ENCODE measurements at places on chromosomes 1 and 21.

DNA sequence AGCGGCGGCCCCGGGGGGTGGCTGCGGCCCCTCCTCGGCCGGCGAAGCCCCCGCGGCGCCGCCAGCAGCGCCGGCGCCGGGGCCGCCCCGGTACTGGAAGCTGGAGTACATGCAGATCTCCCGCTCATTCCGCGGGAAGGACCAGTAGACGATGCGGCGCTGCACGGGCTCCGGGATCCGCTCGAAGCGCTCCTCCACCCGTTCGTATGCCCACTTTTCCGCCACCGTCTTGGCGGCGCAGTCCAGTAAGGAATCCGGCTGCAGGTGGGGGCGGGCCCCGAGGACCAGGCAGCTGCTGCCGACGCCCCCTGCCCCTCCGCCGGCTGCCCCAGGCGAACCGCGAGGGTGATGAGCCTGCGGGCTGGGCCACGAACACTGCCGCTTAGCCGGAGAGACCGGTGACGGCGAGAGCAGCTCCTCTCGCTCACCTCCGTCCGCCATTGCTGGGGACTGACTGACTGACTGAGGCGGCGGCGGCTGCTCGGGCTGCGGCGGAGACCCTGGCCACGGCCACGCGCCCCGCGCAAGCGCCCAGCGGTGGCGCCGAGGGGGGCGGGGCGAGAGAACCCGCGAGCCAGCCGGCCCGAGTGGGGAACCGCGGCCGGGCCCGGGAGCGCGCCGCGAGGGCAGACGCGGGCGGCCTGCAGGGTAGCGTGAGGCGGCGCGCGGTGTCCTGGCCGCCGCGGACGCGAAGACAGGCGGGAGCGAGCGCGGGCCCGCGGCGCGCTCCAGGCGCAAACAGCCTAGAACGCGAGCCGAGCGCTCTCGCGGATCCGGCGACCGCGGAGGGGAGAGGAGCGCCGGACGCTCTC, at the start of gene ZSWIM5:
ZSWIM5 (minus strand) TSS at position 696 of the 812 bp plus-strand sequence; CDS start at position 441, 255 bp downstream.
- DNase-seq, result peak; percentile 42

DNA sequence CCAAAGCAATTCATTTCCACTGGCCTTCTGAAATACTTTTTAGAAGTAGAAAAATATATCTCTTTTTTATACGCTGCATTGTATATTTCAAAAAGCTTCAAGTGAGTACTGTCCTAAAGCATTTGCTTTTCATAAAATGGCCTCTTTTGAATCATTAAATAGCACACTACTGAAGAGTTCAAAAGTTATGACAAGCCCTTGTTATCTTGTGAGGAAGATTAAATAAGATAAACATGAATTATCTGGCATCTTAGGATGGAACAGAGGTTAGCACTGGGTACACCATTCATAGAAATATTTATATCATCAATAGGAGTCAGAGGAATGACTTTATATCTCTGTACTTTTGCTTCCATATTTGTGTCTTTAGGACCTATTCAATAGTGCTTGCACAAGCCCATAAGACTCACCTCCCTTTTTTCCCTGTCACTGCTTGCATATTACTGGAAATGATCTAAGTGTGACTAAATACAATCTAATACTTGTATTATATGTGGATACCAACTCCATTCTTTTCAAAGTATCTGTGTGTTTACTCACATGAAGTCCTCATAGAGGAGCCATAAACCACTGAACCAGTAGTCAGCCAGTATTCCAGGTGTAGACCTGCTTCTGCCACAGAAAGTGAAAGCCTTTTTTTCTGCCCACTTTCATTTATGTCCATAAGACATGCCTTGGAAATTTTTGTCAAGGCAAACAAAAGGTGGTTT, 274.2 kb upstream of the C1orf105 start:
- DNase-seq, result no peak

GRCh38 chr1:156089704-156090103, 7.4 kb upstream of the MEX3A start:
- DNase-seq, result no peak

- DNase-seq, result no peak
These were observed 1.0 kb upstream of the PERM1 start for GRCh38 chr1:982765-983436.

All from effector CD4-positive, alpha-beta T cell (primary cell).